ENCODE measurements at places on chromosomes 2 and 18.

- DNase-seq = no peak
Observed at GRCh38 chr2:152428800-152429582, 94.0 kb downstream of the FMNL2 start.

- no peak for DNase-seq
Observed at GRCh38 chr18:75472396-75472795, 44.9 kb upstream of the SMIM21 start.

DNA sequence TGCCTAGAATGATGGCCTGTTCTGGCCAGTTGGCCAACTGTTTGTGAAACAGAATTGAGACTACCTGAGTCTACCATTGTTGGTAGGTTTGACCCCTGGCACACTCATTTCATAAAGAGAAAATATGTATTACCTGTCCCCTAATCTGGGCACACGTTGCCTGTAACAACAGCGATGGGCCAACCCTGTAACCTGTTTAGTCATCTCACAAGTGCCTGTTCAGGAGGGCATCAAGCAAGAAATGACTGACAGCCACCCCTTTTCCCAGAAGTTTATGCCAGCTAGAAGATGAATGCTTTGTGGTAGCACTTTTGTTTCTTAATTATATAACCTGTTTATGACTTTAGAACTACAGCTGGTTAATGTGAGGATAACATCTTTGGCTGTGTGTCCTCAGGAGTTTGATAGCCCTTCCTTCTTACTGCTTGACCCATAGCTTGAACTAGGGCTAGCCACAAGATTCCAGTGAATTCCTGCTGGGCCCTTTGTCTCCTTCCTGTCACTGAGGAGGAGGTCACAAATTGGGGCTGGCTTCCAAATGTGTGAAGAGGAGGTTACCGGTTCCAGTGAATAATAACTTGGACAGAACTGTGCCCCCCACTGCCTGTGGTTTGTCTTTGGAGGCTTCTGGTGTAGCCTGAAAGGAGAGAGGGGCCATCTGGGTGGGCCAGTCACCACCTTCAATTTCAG is 273.9 kb upstream of the EPAS1 start:
- DNase-seq = no peak

GRCh38 chr18:38611036-38611964 is 1045.7 kb upstream of the CELF4 start:
- no peak for DNase-seq

GRCh38 chr2:181680055-181680936 is at the start of gene NEUROD1:
Gene NEUROD1, minus strand, starts transcription at chr2:181680517. Its CDS starts 1,657 bp downstream, at chr2:181678860.
- peak; percentile 89 for DNase-seq
